Cerebellar nuclear complex (tissue), 1 donor: ENCODE measurements at places on chromosomes 11 and 22.

- peak; percentile 44 for DNase-seq
These were observed 134.5 kb upstream of the NAV2 start for GRCh38 chr11:19577976-19578619.

DNA sequence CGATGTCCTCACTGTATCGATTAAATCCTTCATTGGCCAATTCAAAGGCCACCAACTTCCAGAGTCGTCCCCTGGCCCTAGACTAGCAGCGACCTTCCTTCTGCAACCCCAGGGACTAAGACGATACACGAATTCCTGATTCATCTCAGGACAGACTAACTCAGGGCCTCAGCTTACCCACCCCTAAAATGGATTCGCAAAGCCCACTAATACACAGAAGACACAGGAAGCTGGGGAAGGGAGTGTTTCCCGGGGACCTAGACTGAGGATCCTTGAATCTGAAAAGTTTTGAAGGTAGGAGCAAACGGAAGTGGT, 509 bp downstream of the LAMTOR1 start:
- no peak for DNase-seq

GRCh38 chr11:57368106-57368844, 12.7 kb downstream of the PRG3 start:
- no peak for DNase-seq

DNA sequence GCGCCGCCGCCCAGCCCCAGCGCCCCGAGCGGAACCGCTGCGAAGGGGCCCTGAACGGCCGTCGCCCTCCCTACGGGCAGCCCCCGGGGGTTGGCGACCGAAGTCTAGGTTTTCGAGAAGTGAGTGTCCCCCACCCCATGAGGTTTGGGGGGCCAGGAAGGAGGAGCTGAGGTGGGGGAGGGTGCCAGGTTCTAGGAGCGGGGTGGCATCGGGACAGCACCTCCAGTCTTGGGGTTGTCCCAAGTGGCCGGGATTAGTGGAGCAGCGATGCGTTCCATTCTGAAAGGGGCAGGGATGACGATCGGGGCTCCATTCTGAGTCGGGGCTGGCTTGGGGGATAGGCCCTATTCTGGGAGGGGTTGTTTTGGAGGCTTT, 408 bp downstream of the PPP2R5B start:
- DNase-seq, result no peak

GRCh38 chr22:41668971-41669911, 19.4 kb downstream of the SNU13 start:
- no peak for DNase-seq

DNA sequence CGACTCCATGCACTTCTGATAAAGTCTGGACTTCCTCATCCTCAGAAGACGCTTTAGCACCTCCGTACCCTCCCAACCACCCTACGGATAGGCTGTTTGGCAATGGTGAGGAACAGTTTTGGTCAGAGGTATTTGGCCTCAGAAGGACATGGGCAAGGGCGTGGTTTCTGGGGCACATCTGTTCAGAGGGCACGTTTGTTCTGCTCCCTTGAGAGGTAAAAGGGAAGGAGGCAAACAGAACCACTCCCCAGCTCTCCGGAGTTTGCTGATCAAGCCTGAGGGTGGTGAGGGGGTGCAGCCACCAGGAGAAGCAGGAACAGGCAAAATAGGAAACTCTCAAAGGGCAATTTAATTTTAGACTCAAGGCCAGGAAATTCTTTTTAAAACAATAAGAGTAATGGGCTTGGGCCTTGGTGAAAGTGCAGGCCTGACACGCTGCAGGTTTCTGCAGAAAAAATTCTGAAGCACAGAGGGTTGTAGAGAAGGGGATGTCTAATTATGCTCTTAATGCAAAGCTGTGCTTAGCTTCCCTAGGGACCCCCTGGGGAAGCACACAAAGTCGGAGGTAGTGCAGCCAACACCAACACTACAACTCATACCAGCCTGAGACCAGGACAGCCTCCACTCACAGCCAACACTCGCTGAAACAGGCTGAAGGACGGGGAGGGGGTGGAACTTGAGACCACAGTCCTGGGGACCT, 23.3 kb downstream of the ETS1 start:
- DNase-seq, result no peak

GRCh38 chr11:95453616-95454171, 222.7 kb upstream of the SESN3 start:
- no peak for DNase-seq

DNA sequence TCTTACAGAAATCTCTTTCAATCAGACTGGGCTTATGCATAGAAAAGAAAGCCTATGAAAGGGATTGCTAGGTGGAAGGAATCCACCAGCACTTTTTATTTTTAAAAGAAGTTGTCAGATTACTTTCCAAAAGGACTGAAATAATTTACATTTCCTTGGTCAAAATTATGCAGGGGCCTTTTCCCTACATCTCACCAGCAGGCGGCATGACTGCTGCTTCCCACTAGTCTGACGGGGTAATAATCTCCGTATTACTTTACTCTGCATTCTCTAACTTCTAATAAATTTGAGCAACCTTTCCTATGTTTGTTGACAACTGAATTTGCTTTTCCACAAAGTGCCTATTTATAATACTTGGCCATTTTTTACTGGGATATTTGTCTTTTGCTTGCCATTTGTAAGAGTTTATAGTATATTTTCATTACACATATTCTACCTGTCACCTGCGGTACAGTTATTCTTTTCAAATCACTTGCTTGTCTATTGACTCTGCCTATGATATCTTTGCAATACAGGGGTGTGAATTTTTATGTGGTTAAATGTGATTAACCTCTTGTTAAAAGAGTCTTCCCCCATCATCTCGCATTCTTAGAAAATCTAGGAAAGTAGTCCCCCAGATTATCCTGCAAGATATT, 51.9 kb upstream of the USP47 start:
- no peak for DNase-seq

GRCh38 chr22:48439560-48440135, 1388.0 kb downstream of the BRD1 start:
- no peak for DNase-seq

- no peak for DNase-seq
These were observed 36.9 kb downstream of the PPM1F start for GRCh38 chr22:21915624-21916308.
